C1 segment of cervical spinal cord (tissue), 14 donors: ENCODE measurements at places on chromosomes 12 and 14.

GRCh38 chr14:23877538-23878180 lies 75.9 kb upstream of the DHRS4 start:
- DNase-seq, result no peak

GRCh38 chr14:32590157-32590556 lies 261.1 kb downstream of the AKAP6 start:
- DNase-seq, result no peak

DNA sequence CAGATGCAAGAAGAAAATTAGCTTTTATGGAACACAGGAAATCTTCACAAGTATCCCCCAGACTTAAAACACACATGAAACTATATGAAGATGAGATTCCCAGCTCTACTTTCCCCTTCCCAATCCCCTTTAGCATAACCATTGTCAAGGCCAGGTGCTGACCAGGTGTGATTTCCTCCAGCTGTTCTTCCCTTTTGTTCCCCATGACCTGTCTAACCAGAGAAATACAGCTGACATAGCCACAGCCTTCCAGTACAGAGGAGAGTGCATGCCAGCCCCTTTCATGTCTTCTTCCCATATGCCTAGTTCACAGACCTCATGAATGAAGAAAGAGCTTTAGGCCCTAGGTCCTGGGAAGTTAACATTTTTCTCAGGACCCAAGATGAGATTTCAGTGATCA lies 43.5 kb upstream of the FKBP4 start:
- no peak for DNase-seq

GRCh38 chr12:94207467-94207848 lies 59.1 kb downstream of the PLXNC1 start:
- no peak for DNase-seq

GRCh38 chr12:32605326-32606095 lies 73.6 kb upstream of the DNM1L start:
- no peak for DNase-seq

- no peak for DNase-seq
These were observed 69.1 kb upstream of the GALNT9 start for GRCh38 chr12:132398386-132398991.

DNA sequence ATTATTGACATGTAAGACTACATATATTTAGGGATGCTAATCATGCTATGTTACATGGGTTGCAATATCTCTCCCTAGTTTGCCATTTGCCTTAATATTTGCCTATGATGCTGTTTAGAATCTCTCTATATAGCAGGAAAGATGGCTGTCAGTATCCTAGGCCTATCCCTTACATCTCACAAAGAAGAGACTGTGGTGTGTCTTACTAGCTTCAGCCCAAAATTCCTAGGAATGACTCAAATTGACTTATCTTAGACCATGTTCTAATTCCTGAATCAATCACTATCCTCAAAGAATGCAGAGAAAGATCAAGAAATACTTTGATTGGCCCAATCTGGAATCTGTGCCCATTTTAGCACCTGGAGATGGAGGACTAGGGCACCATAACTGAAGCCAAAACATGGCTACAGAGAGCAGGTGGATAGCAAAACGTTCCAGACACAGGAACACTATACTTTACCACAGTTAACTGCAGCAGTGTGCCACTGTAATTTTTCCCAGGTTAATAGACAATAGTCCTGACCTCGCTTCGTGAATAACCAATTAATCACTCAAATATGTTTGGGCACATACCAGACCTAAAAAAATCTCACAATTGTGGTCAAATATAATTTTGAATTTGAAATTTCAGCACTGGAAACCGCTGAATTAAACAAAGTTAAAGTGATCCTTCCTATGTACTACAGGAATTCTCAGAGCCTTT lies 32.7 kb upstream of the GLIPR1 start:
- DNase-seq, result no peak

- DNase-seq, result no peak
These were observed 10.0 kb downstream of the DDX51 start for GRCh38 chr12:132133952-132134652.

DNA sequence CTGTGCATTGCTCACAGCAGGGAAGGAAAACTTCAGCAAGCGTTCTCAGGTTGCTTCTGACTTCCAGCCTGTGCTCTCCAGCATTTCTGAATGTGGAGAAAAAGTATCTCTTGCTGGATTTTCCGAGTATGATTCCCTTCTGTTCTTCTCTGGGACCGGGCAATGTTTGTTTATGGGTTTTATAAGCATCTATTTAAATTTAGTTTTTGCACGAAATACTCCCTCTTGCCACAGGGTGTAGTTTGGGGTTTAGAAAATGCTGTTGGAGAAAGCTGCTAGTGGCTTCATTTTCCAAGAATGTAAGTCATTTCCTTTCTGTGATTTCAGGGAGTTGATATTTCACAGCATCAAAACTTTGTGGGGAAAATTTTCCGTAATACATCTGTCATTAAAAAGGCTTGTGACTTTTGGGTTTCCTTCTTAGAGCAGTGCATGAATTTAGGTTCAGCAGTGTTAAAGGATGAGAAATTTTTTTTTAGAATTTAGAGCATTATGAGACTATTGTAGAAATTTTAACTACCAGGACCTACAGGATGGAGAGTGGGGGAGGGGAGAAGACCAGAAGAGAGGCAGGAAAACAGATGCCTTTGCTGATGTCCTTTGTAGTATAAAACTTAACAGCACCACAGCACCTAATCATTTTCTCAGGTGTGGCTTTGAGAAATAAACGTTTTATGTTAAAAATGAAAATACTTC lies 1.5 kb downstream of the FRMD6 start:
- no peak for DNase-seq

DNA sequence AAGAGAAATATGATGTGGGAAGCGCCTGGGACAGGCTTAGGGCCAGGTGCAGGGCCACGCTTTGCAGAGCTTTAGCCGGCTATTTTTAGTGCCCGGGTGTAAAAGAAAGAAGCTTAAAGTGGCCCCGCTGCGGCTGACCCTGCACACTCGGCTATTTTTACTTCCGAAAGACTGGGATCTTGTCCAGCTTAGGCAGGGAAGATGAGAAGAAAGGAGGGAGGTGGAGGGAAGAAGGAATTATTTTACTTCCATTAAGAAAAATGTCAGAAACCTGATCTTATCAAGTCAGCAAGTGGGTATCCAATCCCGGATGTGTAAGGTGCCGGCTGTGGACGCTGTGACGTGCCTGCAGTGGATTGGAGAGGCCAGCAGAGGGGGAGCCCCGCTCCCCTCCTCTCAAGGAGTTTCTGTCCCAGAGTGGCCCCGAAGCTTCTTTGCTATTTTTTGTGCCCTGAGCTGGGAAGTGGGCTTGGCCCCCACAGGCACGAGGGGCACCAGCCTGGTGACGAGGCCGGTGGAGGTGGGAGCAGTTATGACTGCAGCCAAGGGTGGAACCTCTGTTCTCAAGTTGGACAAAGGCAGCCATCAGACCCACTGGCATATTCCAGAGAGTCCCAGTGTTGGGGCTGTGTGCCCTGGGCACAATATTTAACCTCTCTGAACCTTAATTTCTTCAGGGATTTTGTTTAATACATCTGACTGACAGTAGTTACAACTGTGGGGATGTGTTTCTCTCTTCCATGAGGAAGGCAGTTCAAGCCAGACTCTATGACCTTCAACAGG lies 97.7 kb downstream of the ESRRB start:
- no peak for DNase-seq

DNA sequence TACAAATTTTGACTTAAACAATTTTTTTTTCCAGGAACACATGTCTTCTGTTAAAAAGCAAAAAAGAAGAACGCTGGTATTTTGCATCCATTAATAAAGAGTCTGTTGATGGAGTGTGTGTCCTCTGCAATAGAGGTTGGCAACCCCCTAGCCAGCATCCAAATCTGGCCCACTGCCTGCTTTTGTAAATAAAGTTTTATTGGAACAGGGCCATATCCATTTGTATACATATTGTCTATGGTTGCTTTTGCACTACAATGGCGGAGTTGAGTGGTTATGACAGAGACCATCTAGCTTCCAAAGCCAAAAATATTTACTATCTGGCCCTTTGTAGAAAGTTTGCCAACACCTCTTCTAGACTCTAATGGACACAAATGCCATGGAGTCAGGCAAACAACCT lies 49.6 kb downstream of the CCDC92 start:
- DNase-seq, result no peak

GRCh38 chr14:60904381-60904780 lies 76.5 kb downstream of the TRMT5 start:
- no peak for DNase-seq

- DNase-seq, result no peak
These were observed 2.9 kb downstream of the GSG1 start for GRCh38 chr12:13100605-13100881.

DNA sequence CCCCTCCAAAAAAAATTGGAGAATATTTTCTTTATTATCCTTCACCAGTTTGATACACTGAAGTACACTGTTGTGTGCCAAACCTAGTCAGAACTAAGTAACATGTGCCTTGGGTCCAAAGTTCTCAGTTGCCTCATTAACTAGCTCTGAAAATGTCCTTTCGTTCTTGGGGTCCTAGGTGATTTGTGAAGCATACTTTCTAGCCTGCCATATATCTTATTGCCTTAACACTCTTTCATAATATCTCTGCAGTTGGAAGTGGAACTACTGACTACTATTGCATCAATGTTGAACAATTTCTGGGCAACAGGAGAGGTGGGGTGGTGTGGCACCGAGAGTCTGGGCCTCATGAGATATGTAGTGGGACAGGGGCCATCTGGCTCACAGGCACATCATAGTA lies 592.9 kb upstream of the FBXO33 start:
- DNase-seq, result no peak

DNA sequence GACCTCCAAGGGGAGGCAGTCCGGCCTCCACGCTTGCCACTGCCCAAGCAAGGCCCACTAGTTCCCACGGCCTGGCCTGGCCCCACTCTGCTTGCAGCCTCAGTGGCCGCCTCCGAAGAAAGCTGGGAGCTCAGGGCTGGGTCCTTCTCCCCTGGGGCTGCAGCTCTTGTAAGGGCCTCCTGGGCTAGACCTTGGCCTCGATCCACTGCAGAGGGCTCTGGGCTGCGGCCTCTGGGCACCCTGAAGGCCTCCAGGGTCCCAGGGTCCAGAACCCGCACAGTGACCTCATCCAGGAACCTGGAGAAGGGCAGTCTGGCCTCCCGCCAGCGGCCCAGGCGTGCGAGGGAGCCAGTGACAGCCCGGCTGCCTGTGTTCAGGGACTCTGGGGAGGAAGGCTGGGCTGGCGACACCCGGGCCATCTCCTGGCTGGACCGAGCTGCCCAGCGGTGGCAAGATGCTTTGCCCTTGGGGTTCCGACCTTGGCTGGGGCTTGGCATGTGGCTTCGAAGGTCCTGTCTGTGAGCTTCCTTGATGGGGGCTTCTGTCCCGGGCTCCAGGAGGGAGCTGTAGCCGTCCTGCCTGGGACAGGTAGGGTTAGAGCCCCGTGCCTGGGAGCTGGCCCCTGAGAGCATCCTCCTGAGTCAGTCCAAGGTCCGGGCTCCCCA lies 9.8 kb downstream of the BEGAIN start:
- DNase-seq, result no peak

GRCh38 chr14:83208341-83208740 lies 1674.7 kb upstream of the SEL1L start:
- no peak for DNase-seq

- no peak for DNase-seq
These were observed 40.1 kb downstream of the FBXL14 start for GRCh38 chr12:1553987-1554982.

- no peak for DNase-seq
These were observed 439.3 kb upstream of the FLRT2 start for GRCh38 chr14:85090681-85091080.

DNA sequence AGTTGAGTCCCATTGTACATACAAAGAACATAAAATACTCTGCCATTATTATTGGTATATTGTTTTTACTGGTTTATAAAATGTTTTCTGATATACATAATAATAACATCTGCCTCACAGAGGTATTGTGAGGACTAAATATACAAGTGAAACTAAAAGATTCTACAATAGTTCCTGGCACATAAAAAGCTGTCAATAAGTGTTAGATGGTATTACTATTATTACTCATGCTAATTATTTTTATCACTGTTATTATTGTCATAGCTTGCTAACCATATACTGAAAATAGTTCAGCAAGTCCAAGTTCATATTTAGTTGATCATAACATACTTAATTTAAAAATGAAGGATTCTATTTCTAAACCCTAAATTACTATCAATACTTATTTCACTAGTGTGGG lies 34.4 kb downstream of the BTG1 start:
- DNase-seq, result no peak

GRCh38 chr12:57853864-57854556 lies 7.5 kb upstream of the CTDSP2 start:
- DNase-seq, result no peak

DNA sequence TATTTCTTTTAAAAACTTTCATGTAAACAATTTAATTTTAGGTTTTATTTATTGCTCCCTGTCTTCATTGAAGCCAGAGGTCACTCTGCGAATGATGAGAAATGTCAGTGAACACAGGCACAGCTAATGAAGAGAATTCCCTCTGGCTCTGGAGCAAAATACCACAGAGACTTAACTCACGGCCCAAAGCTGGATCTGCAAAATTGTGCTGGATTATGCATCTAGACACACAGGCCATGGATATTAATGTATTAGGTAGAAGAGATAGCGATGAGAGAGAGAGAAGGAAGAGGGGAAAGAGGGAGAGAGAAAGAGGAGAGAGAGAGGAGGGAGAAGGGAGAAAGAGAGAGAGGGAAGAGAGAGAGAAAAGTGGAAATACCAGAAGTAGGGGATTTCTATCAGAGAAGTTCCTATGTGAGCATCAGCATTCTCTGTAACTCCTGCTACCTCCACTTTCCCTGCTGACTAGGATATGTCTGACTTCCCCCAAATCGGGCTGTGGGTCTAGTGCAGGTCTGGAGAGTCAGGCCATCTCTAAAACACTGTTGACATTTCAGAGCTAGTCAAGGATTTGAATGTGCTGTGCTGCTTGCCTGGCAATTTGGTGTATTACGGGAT lies 3.7 kb downstream of the ARHGDIB start:
- DNase-seq, result no peak

DNA sequence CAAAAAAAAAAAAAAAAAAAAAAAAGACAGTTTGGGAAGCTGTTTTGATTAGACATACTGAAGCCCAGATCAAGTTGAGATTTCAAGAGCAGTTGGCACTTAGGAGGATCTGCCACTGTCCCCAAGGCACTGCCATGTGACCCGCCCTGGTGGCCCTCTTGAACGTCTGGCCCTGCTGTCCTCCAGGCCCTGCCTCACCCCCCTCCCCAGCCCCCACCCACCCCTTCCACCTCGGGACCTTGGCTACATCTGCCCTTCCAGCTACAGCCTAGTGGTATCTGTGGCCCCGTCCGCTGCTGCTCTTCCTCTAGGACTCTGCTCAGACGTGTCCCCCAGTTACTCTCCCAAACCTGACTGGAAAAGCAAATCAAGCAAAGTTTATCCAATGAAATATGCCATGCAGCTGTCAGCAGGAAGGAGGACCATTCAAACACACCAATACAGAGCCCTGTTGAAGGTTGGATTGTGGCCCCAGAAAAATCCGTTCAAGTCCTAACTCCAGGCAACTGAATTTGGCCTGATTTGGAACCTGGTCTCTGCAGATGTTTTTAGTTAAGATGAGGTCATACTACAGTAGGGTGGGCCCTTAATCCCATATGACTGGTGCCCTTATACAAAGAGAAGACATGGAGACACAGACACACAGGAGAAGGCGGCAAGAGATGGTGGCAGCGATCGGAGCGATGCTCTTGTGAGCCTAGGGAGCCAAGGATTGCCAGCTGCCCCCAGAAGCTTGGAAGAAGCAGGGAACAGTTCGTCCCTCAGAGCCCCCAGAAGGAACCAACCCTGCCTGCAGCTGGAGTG lies 17.7 kb downstream of the SLC25A29 start:
- DNase-seq, result no peak
